ENCODE measurements at places on chromosomes 6 and 20. TPM values are rescaled to one million over a fixed set of nuclear protein-coding genes. Genes with fewer than 3 reads are reported as not detected.

Gene SNAI1
- total RNA-seq, result 0.51 TPM

Gene PRSS16
- 0.54 TPM for total RNA-seq

Gene ADAM33
- not detected for total RNA-seq

Gene TUBB1
- total RNA-seq, result not detected

Gene PACRG
- total RNA-seq, result not detected

Gene ARMC12
- total RNA-seq, result 0.66 TPM

Gene WTAP
- total RNA-seq, result 126 TPM

Gene SIM1
- total RNA-seq, result 0.22 TPM

Gene LY6G6D
- not detected for total RNA-seq

Gene CNKSR3
- not detected for total RNA-seq

Gene DEFB124
- not detected for total RNA-seq

Gene GJA1
- not detected for total RNA-seq

Gene NOTCH4
- 0.37 TPM for total RNA-seq

Gene PPP1R16B
- 102 TPM for total RNA-seq

Gene GSTA2
- not detected for total RNA-seq

Gene PRICKLE4
- total RNA-seq, result not detected

Gene DLK2
- 0.39 TPM for total RNA-seq

Gene LY6G6C
- total RNA-seq, result not detected

Gene PPIL6
- 0.29 TPM for total RNA-seq

Gene ZSCAN23
- 1.6 TPM for total RNA-seq

Gene SLC17A4
- total RNA-seq, result not detected

Gene UNC93A
- not detected for total RNA-seq

Gene SYTL3
- 61.0 TPM for total RNA-seq

Gene PAK5
- not detected for total RNA-seq

Gene KCNS1
- total RNA-seq, result 0.32 TPM

Gene CCN5
- not detected for total RNA-seq

Gene OXT
- 0.61 TPM for total RNA-seq

Gene B3GAT2
- total RNA-seq, result not detected

Gene RIMS1
- total RNA-seq, result not detected

Gene PTCRA
- not detected for total RNA-seq

Gene GRM1
- total RNA-seq, result not detected

Gene BNIP5
- not detected for total RNA-seq

Gene C6orf15
- total RNA-seq, result not detected

Gene TTK
- 23.6 TPM for total RNA-seq

All from T-helper 1 cell treated with Interleukin-12 subunit alpha and Interleukin-12 subunit beta and Interleukin-4 antibody, amounts not matched to agents 30 ng/mL and 1 ng/mL, for 36 hours (primary cell).